Bladder microvascular endothelial cell (primary cell): ENCODE measurements at places on chromosomes 3 and 15. TPM values are rescaled to one million over a fixed set of nuclear protein-coding genes. Genes with fewer than 3 reads are reported as not detected.

Gene ABCF3
- total RNA-seq: 38.5 and 54.1 TPM in 2 replicates

Gene THBS1
- 2,994 and 14,705 TPM in 2 replicates for total RNA-seq

Gene EFL1
- 17.3 and 33.0 TPM in 2 replicates for total RNA-seq

Gene TMIE
- 0.16 and 0.31 TPM in 2 replicates for total RNA-seq

Gene RGMA
- total RNA-seq: 0.06 TPM in 1 of 2 replicates, not detected in the other

Gene DYNLT2B
- total RNA-seq: 5.0 and 5.5 TPM in 2 replicates

Gene LRRK1
- 8.7 and 17.6 TPM in 2 replicates for total RNA-seq

Gene CPLX3
- not detected in 2 replicates for total RNA-seq

Gene TGM4
- total RNA-seq: 0.06 TPM in 1 of 2 replicates, not detected in the other

Gene GHSR
- total RNA-seq: not detected in 2 replicates

Gene B3GALNT1
- 10.6 and 34.8 TPM in 2 replicates for total RNA-seq

Gene MRAS
- total RNA-seq: 5.7 and 18.8 TPM in 2 replicates

Gene CTXND1
- total RNA-seq: not detected in 2 replicates

Gene NEIL1
- total RNA-seq: 12.1 and 16.7 TPM in 2 replicates

Gene ISG20
- 9.9 and 51.7 TPM in 2 replicates for total RNA-seq

Gene FRMD5
- total RNA-seq: 0.49 and 15.6 TPM in 2 replicates

Gene GUCA1C
- not detected in 2 replicates for total RNA-seq

Gene ADAMTS7
- 11.2 and 21.2 TPM in 2 replicates for total RNA-seq

Gene HYKK
- total RNA-seq: 0.49 and 1.3 TPM in 2 replicates

Gene SCAANT1
- not detected in 2 replicates for total RNA-seq

Gene LAMB2
- 745 and 1,550 TPM in 2 replicates for total RNA-seq

Gene ECT2
- 27.1 and 27.7 TPM in 2 replicates for total RNA-seq

Gene AMIGO3
- total RNA-seq: not detected in 2 replicates

Gene DOCK3
- total RNA-seq: under 0.01 TPM in 2 replicates

Gene NXPE3
- 5.0 and 9.9 TPM in 2 replicates for total RNA-seq

Gene ZNF501
- total RNA-seq: 4.4 and 5.3 TPM in 2 replicates

Gene DVL3
- total RNA-seq: 15.9 and 28.8 TPM in 2 replicates

Gene GABRG3
- total RNA-seq: not detected in 2 replicates

Gene SNX22
- total RNA-seq: 0.16 and 0.25 TPM in 2 replicates

Gene TMEM39A
- total RNA-seq: 22.2 and 53.9 TPM in 2 replicates

Gene GABRB3
- under 0.01 TPM in 1 of 2 replicates, not detected in the other for total RNA-seq

Gene KLHL40
- not detected in 2 replicates for total RNA-seq
